KBM-7 (cell line): ENCODE measurements at places on chromosomes 12 and 14.

DNA sequence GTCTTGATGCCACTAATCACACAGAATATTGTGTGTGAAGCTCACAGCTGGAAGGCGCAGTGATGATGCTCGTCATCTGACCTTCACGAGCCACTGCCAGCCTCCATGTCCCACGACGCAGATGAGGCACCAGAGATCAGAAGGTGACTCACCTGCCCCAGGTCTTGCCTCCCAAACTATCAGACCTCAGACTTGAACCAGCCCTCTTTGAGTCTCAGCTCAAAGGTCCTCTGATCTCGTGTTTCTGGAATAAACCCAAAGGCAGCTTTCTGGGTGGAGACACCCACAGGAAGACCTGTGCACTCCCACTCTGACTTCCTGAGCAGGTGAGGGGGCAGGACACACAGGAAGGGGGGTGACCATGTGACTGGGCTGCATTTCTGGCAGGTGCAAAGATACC lies 19.6 kb upstream of the CHGA start:
- DNase-seq, result no peak

GRCh38 chr12:19842116-19842515 lies 402.8 kb downstream of the AEBP2 start:
- DNase-seq, result no peak

GRCh38 chr12:49783917-49784676 lies 42.7 kb downstream of the TMBIM6 start:
- peak; percentile 33 for DNase-seq

- peak; percentile 8 for DNase-seq
Measured at GRCh38 chr12:90090929-90091651, 382.5 kb upstream of the ATP2B1 start.

DNA sequence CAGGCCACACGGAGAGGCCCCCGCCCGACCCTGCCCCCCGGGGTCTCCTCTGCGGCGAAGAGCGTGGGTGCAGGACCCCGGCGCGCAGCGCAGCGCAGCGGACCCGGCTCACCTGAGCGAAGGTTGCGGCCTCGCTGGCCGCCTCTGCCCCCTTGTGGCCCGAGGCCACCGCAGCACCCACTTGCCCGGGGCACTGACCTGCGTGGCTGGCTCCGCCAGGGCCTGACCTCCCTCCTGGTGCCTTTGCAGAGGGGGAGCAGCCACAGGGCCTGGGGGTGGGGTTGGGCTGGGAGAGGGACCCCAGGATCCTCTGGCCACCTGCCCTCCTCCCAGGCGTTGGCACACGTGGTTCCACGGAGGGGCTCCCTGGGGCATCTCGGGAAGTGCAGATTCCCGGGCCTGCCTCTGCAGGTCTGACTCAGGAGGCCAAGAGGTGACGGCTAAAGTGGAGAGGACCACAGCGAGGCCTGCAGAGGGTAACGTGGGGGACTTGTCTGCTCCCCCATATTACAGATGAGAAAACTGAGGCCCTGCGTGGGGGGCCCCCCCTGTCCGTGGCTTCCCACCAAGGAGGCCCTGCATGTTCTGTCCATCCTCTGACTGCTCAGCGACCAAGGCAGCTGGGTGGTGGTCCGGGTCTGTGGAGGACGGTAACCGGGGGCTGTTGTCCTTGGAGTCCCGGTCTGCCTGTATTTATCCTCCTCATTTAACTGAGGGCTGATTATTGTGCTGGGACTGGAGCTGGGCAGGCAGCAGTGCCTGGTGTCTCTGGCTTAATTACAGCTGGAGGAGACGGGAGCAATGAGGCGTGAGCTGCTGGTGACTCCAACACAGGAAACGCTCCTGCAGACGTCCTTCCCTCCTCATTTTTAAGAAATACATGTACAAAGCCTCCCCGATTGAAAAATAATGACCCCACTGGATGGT lies 67.9 kb upstream of the BEGAIN start:
- DNase-seq, result peak; percentile 72

GRCh38 chr12:828726-829395 lies 76.5 kb downstream of the WNK1 start:
- DNase-seq, result no peak

DNA sequence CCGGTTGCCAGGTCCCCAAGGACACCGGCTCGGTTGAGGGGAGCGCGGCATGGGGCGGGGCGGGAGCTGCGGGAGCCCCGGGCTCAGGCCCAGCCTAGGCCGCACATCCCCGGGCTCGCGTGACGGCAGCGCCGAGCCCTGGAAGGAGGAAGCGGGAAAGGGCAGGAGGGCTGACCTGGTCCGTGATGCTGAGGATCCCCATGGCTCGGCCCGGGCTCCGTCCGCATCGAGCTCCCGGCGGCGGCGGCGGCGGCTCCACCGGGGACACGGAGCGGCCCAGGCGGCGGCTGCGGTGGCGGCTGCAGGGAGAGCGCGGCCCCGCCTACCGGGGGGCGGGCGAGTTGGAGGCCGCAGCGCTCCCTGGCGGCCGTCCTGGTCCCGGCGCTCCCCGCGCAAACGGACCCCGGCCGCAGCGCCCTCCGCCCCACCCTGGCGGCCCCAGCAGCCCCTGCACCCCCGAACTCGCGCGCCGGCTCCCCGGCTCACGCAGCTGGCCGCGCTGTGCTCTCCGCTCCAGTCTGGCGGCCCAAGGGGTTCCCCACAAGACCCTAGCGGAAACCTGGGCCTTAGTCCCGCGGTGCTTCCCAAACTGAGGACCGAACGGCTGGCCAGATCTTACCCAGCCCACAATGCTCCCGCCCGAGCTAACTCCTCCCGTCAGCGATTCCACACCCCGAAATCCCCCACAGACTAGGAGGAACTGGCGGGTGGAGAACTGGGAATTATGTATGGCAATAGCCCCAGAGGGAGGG lies at the start of gene ANKRD52:
ANKRD52 (minus strand) TSS at position 317 of the 752 bp plus-strand sequence; CDS start at position 202, 115 bp downstream.
- peak; percentile 81 for DNase-seq

DNA sequence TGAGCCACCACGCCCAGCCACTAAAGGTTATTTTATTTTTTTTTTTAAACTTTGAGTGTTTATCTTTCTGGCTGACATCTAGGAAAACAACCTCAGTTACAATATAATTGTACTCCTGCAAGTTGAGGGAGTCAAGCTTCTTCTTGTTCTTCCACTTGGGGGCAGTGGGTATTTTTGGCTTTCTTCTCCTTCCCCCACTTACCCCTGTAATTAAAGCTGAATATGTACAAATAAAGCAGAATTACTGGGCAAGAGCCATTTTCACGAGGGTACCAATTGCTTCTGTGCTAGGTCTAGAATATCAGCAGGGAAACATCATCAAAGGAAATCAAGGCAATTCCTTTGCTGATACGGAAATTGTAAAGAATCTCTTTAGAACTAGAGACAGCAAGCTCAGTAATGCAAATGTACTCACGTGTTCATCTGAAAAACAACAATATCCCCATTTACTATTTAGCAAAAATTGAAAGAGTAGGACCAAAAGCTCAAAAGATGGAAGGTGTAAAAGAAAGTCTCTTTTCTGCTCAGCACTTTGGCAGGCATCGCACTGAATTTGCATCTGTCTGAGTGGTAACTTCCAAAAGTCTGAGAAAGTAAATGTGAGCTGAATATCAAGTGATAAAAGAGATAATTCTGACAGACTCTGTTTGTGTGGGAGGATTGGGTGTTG lies 72.8 kb downstream of the TAOK3 start:
- DNase-seq, result peak; percentile 39

DNA sequence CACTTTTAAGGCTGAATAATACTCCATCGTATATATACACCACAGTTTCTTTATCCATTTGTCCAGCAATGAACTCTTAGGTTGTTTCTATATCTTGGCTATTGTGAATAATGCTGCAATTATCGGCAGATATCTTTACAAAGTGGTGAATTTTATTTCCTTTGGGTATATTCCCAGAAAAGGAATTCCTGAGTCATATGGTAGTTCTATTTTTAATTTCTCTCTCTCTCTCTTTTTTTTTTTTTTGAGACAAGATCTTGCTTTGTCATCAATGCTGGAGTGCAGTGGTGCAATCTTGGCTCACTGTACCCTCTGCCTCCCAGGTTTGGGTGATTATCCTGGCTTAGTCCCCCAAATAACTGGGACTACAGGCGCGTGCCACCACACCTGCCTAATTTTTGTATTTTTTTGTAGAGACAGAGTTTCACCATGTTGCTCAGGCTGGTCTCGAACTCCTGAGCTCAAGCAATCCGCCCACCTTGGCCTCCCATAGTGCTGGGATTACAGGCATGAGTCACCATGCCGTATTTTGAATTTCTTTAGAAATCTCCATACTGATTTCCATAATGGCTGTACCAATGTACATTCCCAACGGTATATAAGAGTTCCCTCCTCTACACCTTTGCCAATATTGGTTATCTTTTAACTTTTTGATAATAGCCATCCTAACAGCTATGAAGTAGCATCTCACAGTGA lies 98.4 kb downstream of the EFCAB11 start:
- no peak for DNase-seq

DNA sequence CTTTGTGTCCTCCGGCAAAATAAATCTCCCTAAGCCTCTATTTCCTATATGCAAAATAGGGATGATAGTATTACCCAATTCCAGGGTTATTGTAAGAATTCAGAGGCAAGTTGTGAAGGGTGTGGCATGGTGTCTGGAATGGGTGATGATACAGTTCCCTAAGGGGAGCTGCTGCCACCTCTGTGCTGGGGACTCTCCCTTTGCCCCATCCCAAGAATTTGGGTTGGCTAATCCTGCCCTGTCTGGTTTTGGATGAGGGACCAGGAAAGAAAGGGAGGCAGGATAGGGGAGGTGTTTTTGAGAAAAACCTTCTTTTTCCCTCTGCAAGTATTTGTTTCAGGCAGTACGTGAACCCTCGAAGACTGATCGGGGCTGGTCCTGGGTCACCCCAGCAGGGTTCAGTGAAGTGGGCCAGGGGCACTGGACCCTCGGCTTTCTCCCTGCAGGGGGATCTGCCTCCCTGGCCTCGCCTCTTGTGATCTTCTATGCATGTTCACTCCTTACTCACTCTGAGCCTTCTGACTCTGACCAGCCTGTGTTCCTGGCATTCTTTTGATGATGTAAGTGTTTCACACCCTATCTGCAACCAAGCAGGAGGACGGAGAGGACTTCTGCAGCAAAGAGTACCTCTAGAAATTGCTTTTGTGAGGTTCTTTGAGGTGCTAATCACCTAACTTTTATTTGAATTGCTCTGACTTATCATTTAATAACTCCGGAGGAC lies 60.8 kb downstream of the RASSF3 start:
- DNase-seq, result no peak

DNA sequence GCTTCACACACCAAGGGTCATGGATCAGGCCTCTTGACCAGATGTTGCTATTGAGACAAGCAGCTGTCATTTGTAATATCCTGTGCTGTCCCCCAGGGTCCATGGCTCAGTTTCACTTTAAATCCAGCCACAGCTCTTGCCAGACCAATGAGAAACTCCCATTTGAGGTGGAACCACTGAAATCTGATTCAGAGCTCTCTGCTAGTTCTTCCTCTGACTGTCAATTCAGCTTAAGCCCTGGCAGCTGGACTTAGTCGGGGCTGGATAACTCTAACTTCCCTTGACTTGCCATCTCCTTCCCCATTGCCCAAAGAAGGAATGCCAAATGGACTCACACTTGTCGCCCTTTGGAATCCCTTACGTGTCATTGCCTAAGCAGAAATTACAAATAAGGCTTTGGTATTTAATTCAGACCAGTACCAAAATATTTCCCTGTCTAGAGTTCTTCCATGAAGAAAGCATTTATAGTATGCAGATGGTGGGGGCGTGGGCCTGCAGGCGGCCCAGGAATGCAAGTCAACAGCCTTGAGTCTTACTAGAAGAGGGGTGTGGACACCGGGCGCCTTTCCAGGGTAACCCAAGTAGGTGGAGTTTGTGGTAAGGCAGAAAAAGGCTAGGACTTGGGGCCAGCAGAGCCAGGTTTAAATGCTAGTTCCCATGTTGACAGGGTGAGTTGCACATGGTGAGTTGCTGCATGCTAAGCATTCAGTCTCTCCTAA lies 96.9 kb upstream of the TMPO start:
- DNase-seq, result peak; percentile 57

GRCh38 chr14:105069871-105070759 lies 4.9 kb upstream of the GPR132 start:
- peak; percentile 66 for DNase-seq

DNA sequence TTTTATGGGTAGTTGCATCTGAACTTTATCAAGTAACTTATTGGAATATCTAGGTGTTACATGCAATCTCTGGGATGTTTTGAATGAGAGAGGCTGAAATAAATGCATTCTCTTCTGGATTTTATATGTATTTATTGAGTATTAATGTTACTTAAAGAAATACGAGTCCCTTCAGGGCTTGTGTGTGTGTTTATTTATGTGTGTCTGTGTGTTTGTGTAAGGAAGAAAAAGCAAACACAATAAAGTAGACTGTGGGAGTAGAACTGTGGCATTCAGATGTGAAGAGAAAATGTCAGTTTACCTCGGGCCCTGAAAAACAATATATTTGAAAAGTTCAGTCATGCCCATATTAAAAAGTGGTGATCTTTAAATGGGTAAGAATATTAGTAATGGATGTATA lies 250.5 kb downstream of the RPL10L start:
- DNase-seq, result no peak

DNA sequence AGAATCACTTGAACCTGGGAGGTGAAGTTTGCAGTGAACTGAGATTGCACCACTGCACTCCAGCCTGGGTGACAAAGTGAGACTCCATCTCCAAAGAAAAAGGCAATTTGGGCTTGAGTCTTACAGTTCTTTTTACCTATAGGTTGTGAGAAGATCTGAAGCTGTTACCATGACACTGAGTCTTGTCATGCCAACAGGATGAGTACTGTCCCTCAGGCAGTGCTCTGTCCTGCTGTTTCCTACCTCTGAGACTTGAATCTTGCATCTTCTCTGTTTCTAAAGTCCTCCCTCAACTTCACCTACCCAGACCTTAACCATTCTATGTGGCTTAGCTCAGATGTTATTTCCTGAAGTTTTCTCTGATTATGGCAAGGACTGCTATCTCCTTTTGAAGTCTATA lies 400.8 kb upstream of the PRICKLE1 start:
- no peak for DNase-seq

DNA sequence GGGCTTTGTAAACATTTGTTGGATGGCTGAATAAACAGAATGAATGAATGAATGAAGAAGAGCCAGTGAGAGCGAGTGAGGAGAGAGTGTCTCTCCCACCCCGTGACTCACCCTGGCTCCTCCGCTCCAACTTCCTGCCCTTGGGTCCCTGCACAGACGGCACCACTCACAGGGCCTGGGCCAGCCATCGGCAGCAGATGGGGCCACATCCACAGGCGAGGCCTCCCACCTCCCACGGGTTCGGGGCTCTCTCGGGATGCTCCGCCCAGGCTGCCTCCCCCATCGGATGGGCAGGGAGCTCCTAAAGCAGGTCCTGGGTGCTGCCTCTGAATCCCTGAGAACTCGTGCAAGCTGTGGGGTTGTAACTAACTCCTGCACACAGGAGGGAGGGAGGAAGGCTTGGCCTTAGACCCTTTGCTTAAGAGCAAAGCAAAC lies 41.3 kb downstream of the CCNK start:
- DNase-seq, result no peak

DNA sequence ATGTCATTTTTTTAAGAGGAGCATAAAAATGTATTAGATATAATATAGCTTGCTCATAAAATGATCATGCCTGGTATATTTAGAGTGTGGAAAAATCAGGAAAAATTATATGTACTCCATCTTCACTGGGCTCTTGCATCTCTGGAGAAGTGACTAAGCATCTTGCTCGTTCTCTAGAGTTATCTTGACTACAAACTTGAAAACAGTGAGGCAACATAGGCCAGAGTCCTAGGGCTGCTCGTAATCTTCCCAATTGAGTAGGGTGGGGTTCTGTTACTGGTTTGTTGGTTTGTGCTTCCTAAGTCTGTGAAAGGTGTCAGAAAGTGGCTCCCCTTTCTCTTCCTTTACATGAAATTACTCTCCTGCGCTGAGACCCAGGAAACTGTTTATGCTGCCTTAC lies 46.2 kb downstream of the AACS start:
- DNase-seq, result no peak

GRCh38 chr14:91041450-91041849 lies 19.0 kb downstream of the RPS6KA5 start:
- DNase-seq, result no peak
